ENCODE measurements at places on chromosomes 1 and 21.
A peak's percentile ranks its signal among the peaks of the same experiment; 100 is the strongest.

DNA sequence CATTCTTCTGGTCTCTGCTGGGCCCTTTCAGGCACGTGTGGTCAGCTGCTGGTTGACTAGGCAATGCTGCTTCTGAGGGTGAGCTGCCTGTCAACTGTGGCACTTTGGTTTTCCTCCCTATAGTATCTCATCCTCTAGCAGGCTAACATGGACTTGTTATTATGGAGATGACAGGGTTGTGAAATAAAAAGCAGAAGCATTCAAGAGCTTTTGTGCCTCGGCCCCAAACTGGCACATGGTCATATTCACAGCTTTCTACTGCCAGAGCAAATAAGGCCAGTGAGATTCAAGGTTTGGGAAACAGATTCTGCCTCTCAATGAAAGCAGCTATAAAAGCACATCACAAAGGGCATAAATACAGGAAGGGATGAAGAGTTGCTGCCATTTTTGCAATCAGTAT is 1.6 kb upstream of the ZNF124 start:
- no peak for DNase-seq

DNA sequence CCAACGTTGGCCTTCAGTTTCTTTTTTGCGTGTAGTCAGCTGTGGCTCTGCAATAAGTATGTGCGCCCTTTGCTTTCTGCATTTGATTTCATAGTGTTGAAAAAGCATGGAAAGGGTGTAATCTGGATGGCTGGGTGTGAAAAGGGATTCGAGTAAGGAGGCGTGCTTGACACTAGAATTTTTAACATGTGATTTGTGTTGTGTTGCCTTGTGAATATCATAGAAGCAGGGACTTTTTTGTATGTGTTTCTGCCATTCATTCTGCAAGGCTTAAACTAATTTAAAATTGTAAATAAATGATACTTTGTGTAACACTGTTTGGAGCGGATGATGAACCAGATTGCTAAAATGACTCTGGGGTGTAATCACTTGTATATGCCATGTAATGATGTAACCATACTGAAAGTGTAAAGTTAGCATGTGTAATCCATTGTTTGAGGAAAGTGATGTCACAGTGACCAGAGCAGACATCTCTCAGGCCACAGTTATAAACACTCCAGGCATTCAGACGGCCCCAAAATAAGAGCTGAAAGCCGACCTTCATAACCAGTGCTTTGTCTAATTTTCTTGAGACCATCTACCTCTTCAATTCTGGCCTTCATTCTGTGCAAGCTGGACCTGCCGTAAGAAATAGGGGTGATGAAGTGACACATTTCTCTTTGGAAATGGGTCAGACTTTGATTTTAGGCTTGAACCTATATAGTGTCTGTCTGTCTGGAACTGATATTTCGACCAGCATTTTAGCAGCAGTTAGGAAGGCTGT is 618 bp downstream of the SH3BGR start:
- DNase-seq = no peak

DNA sequence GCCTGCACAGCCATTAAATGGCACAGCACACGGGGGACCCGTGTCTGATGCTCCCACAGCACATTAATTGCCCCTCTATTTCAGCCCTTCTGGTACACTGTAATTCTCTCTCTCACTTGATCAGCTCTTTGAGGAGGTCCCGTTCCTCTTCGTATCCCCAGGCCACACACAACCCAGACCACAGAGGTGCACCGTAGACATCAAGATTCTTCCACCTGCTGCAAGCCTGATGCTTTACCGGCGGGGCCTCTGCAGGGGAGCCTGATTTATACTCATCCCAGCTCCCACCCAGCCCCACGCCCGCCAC is 759 bp downstream of the SMYD3 start:
- DNase-seq = no peak

- DNase-seq = peak; percentile 49
Measured at GRCh38 chr1:32981003-32981901, 16.6 kb upstream of the RNF19B start.

GRCh38 chr1:147351140-147351835 is 108.8 kb downstream of the CHD1L start:
- no peak for DNase-seq

DNA sequence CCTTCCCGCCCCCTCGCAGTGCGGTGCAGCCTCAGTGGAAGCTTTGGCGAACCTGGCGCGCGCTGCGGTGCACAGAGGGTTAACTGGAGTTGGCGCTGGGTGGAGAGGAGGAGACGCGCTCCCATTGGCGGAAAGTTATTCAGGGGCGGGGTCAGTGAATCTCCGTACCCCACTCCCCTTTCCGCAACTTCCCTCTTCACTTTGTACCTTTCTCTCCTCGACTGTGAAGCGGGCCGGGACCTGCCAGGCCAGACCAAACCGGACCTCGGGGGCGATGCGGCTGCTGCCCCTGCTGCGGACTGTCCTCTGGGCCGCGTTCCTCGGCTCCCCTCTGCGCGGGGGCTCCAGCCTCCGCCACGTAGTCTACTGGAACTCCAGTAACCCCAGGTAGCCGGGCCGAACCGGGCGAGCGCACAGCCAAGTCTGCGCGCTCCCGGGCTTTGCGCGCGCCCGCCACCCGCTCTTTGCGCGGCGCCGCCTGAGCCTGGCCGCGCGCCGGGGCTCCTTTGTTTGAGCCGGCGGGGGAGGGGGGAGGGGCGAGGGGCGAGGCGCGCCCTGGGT is at the start of gene EFNA4:
EFNA4 (plus strand) TSS at position 191 of the 561 bp plus-strand sequence; CDS start at position 275, 84 bp downstream.
- DNase-seq = peak; percentile 67

GRCh38 chr1:156858959-156859522 is at the start of gene INSRR:
TSS of gene INSRR (minus strand) at chr1:156859117. CDS start at chr1:156858621, 496 bp downstream.
- DNase-seq = no peak

GRCh38 chr1:203569490-203570318 is 56.9 kb upstream of the ATP2B4 start:
- DNase-seq = no peak

- DNase-seq = no peak
Measured at GRCh38 chr1:211724687-211725196, 49.3 kb upstream of the NEK2 start.

- DNase-seq = no peak
Measured at GRCh38 chr1:228393268-228393701, 13.3 kb downstream of the TRIM11 start.

DNA sequence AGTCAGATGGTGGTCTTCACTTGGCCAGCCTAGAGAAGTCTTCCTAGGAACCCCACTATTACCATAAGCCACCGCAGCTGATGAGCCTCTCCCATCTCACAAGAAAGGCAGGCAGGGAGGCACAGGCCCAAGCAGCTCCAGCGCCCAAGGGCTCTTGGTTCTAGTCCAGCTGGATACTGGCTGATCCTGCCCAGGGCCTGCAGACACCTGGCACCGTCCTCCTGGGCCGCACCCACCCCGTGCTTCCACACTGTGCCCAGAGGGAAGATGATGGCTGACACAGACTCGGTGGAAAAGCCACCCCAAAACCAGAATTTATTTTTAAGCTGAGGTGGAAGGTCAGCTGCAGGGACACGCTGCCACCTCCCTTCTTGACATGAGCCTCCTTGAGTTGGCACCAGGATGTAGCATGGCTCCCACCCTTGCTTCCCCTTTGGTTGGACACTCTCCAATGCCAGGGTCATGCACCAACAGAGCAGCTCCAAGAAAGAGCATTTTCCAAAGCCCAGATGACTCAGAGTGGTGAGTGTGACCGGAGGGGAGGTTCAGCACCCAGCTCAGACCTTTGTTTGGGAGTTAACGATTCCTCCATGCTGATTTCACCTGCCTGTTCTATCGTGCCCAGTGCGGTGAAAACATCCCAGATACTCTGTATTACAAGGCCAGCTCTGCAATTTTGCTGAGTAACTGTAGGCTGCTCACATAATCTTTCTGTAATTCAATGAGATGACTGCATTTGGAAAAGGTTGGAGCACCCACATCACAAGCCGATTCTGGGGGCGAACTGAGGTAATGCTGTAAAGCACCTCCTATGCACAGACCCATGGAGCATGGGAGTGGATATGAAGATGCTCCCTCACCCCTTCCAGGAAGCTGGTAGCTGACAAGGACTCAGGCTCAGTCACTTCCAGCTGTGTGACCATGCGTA is 63.1 kb upstream of the SLC2A1 start:
- no peak for DNase-seq
